Common myeloid progenitor, CD34-positive (primary cell): ENCODE measurements at places on chromosomes 4 and X.
A peak's percentile ranks its signal among the peaks of the same experiment; 100 is the strongest.

DNA sequence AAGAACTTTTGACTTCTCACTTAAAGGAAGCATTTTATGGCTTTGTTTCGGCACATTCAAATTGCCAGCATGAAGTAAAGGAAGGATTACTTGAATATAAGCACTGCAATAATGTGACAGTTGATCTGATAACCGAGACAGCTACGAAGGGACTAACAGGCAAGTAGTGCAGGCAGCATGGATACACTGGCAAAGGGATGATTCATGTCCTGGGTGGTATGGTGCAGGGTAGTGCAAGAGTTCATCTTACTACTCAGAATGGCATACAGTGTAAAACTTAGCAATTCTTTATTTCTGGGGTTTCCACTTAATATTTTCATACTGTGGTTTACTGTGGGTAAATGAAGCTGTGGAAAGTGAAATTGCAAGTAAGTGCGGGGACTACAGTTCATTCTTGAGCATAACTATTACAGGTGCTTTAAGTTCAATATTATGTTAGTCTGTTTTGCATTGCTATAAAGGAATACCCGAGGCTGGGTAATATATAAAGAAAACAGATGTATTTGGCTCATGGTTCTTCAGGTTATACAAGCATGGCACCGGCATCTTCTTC, 611.8 kb downstream of the SPOCK3 start:
- DNase-seq, result no peak

DNA sequence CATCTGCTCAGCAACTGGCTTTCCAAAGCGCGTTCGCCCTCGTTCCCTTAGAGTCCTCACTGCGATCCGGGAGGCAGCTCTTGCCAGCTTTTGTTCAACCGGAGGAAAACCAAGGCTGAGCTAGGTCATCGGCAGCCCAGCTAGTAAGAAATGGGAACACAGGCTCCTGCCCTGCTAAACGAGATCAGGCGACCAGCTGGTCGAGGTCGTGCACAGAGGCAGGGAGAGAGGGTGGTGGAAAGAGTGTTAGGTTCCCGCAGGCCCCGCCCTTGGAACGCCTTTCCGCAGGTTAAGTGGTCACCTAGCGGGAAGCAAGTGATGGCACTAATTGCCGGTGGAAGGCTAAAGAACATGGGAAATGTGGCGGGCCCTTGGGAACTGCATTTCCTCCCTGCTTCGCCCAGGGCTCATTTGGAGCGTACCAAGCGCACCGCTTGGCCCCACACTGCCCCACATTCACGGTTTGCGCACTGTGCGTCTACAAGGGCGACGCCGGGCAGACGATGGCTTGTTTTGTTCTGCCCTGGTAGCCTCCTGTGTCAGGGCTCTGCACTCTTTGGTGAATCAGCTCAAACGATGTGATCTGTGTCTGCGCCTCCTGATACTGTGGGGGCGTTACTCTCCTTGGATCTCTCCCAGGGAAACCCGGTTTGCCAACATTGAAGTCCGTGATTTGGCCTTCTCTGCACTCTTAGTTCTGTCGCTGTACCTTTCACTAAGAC, 7.2 kb upstream of the PRDM8 start:
- no peak for DNase-seq

GRCh38 chrX:24204331-24204730, 54.8 kb downstream of the ZFX start:
- DNase-seq, result no peak

GRCh38 chr4:188993871-188994270, 854.6 kb downstream of the TRIML1 start:
- DNase-seq, result no peak

- DNase-seq, result peak; percentile 85
Observed at GRCh38 chr4:159105761-159106243, 2.9 kb downstream of the RAPGEF2 start.

GRCh38 chr4:180423712-180424057, 1819.5 kb upstream of the TENM3 start:
- no peak for DNase-seq
